ENCODE measurements at places on chromosomes 12 and 14.

GRCh38 chr14:103031956-103032355 is 25.4 kb downstream of the CDC42BPB start:
- no peak for DNase-seq

DNA sequence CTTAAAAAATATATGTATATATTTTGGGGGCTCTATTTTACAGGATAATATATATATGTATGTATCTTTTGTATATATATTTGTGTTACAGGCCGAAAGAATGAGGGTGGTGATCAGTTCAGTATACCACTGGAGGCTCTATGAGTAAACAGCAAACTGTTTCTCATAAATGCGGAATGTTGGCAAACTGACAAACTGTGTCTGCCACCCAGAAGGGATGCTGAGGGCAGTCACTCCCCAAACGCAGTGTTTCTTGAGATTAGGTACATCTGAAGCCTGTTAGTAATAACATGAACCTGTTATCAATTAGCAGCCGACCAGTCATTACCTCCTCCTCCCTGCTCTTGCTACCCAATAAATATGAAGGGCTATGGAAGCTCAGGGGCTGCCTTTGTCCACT is 20.8 kb downstream of the TNFAIP2 start:
- DNase-seq = no peak

DNA sequence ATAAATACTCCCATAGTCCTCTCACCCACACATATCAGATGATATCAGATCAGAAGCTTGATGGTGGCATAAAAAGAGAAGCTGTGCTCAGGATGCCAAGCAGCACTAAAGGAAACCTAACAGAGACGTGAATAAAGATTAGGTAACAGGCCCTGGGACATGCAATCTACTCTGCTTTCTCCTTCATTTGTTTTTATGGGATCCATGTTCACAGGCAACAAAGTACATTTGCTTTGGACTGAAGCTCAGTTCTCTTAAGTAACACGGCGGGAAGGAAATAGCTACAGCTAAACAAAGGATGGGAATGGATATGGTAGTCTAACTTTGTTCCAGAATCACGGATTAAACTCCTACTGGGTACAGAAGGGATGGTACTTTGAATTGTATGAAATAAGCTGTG is 119.5 kb downstream of the TTC7B start:
- DNase-seq = no peak

- DNase-seq = no peak
Observed at GRCh38 chr12:56115329-56115728, 1.1 kb upstream of the RPL41 start.

DNA sequence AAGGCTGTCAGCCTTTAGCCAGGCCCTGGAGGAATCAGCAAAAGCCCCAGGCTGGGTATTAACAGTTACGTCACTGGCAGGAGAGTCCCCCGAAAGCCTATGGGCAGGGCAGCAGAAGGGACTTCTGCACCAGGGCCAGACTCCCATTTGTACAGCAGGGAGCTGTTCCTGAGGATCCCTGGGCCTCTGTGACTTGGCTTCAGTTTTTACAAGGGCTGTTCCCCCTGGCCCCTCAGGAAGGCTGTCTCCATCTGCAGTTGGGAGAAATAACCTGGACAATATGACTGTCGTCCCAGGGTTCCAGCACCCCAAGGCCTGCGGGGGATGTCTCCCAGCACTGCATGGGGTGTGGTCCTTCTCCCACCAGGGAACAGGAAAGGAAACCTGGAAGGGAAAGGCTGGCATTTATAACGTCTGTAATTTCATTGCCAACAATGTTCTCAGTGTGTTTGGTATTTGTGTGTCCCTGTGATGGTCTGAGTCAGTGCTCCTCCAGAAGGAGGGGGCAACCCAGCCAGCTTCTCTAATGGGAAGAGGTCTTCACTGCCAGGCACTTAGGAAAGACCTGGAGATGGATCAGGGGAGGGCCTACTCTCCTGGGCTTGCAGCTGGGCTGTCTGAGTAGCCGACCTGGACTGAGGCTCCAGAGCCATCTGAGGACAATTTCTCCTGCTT is 42.4 kb downstream of the ERH start:
- DNase-seq = no peak

DNA sequence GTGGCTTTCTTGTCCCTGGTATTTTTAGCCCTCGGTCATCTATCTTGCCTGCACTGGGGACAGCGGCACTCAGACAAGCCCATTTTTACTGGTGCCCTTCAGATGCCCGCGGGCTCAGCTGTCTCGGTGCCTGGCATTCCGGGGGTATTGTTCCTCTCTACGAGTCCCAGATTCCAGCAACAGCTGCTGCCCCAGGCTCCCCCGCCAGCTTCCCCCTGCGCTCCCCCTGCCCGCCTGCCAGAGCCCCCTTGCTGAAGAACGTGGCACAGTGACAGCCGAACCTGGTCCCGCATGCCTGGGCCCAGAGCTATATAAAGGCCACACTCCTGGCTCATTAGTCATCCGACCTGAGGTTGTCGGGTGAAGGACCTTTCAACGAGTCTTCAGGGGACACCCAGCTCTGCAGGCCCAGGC is 10.9 kb upstream of the MYL2 start:
- no peak for DNase-seq

GRCh38 chr12:62166525-62166924 is 93.7 kb upstream of the USP15 start:
- no peak for DNase-seq

DNA sequence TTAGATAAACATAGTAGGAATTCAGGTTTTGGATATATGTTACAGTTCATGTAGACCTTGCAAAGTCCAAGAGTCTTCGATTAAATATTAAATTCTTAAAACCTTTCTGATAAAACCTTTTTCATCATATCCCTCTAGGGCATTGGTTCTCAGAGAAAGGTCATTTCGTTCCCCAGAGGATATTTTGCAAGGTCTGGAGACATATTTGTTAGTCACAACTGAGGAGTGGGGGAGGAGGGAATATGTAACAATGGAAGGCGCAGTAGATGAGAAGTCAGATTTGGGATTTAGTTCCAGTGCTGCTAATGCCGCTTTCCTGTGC is 5.3 kb downstream of the TMEM253 start:
- DNase-seq = no peak

DNA sequence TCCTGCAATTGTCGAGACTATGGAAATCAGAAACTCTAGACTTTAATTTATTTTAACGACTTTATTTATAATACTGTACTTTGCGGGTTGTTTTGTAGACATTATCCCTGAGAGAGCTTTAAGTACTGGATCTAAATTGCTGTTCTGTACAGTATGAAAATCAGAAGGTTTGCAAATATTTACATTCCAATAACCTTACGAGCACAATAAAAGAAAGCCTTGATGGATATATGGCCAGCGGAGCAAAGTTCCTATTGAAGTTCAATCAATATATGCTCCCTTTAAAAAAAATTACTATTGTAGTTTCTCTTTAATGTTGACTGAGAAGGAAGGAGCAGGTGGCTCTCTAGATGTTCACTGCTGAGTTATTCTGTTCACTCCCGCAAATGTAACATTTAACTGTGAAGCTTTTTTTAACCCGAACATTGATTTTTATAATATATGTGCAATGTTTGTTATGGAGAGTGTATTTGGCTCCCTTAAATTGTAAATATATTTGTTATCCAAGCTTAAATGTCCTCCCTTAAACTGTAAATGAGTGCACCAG is 235.3 kb downstream of the PLCZ1 start:
- no peak for DNase-seq

GRCh38 chr12:31312431-31312830 is 13.5 kb downstream of the SINHCAF start:
- DNase-seq = no peak

DNA sequence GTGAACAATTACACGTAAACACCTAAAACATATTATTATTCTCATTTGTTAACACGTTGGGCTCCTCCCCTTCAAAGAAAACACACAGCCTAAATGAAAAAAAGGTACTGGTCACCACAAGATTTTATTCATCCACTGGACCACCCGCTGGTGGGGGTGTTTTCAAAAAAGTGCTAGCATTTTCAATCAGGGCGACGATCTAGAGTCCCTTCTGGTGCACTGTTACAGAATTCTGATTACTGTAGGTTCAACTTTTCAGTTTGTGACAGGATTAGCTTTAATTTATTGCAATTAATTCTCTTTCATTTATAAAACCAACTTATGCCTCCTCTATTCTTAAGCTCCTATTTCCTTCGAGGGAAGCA is 443 bp downstream of the MAGOHB start:
- no peak for DNase-seq

DNA sequence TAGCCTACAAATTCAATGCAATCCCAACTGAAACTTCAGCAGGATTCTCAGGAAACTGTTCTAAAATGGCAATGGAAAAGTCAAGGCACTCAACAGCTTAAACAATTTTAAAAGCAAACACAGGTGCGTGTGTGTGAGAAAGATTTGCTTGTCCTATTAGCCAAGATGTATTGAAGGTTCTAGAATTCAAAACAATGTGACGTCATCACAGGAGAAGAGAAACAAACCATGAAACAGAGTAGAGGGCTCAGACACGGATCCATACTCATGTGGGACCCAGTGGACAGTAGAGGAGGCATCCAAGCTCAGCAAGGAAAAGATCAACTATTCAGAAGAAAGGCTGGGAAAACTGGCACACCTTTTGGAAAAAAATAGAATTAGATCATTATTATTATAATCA is 152.8 kb upstream of the DHRS4 start:
- no peak for DNase-seq

DNA sequence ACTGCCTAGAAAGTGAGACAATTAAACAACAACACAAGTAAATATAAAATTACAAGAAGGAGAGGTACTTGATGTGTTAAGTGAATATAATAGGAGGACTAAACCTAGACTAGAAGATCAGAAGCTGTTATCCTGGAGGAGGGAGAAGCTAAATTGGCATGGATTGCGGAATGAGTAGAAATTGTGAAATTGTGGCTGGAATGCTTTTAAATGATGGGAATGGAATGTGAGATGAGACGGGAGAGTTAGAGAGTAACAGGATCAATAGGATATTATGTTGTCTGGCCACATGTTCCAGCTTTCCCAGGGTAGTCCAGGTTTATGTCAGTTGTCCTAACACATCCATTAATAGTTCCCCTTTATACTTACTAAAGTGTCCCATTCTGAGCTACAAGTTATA is 44.0 kb upstream of the CPNE8 start:
- DNase-seq = no peak

DNA sequence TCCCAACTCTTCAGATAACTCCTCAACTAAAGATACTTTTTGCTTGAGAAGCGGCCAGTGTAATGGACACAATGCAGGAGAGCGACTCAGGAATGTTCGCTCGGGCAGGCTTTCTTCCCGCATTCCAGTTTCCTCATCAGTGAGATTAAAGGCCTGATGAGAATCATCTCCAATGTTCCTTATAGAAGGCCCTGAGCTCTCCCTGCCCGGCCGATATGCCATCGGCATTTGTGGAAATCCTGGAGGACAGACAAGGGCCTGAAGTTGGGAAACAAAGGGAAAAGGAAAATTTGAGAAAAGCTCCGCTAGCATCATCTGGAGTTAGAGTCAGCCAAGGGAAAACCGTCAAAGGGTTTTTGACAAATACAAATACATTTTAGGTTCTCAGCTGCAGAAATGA is 38.0 kb upstream of the FOXN3 start:
- no peak for DNase-seq

GRCh38 chr12:118151755-118152154 is 15.8 kb downstream of the PEBP1 start:
- no peak for DNase-seq

GRCh38 chr14:33598582-33598981 is 352.3 kb downstream of the EGLN3 start:
- DNase-seq = no peak

- no peak for DNase-seq
Observed at GRCh38 chr14:100443603-100444002, 120.5 kb downstream of the SLC25A47 start.

DNA sequence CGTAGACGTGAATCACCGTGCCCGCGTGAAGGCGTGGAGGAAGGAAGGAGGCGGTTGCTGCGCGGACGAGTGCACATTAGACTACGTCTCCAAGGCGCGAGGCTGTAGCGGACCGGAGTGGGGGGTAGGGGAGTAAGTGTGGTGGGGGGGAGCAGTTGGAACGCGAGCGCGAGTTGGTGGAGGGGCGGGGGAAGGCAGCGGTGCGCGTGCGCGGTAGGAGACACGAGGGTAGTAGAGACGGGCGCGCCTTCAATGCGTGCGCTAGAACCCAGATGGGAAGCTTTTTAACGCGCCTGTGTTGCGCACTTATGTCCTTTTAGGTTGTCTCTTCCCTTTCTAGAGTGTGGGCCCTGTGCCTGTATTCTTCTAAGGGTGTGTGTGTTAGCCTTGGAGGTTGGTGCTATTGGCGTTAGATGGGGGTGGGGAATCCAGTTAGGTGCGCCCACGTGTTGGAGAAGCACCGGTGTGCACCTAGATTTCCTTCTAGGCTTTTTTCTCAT is 604 bp downstream of the EIF4B start:
- peak; percentile 48 for DNase-seq

- no peak for DNase-seq
Observed at GRCh38 chr12:122021193-122021821, 377 bp upstream of the BCL7A start.

- DNase-seq = no peak
Observed at GRCh38 chr12:108638997-108639822, 5.5 kb upstream of the SELPLG start.

DNA sequence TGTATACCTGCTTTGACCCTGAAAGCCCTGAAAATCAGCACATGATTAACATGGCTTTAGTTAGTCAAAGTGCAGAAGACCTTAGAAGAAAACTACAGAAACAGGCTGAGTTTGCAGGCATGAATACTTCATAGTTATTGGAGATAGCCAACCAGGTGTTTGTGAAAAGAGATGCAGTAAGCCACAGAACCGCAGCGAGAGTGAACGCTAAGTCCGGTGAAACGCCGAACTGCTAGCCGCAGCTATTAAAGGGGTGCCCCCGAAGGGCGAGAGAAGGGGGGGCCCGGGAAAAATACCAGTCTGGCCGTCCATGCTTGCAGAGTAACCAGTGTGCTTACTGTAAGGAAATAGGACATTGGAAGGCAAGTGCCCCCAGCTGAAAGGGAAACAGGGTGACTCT is 784.0 kb upstream of the TMEM132C start:
- DNase-seq = no peak

- no peak for DNase-seq
Observed at GRCh38 chr14:77099425-77100167, 1.5 kb downstream of the CIPC start.

DNA sequence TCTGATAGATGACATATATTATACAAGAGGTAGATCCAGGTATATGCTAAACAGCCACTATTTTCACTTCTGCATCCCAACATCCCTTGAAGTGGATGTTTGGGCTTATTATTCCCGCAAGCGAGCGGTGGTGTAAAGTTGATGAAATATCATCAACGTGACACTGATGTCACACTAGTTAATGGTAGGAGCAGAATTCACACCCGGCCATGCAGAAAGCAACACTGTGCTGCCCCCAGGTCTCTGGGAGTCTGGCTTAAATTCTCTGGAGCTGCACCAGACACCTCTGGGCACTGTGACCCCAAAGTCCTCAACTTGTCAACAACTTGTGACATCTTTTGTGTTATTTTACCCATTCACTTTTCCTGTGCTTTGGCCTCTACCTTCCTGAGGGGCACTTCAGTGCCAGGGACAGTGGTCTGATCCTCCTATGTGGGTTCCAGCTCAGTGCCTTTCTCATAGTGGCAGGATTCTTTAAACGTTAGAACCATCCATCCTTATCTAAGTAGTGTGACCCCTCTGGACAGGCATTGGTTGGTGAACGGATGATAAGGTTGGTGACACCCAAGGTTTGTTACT is 952 bp downstream of the DRAM1 start:
- DNase-seq = no peak
